ENCODE measurements at places on chromosomes 7 and 10.

DNA sequence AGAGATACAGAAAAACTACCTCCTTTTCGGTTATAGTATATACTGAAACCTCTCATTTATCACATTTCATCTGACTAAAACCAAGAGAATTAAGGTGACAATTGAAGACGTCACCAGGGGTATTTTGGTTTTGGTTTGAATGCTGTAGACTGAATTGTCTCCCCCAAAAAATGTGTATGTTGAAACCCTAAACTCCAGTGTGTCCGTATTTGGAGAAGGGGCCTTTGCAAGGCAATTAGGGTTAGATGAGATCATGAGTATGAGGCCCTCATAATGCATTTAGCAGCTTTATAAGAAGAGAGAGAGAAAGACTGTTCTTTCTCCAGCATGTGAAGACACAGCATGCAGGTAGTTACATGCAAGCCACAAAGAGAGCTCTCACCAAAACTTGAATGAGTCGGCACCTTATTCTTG, 59.5 kb downstream of the CACNA2D1 start:
- DNase-seq = no peak

GRCh38 chr10:63083904-63084689, 49.0 kb upstream of the NRBF2 start:
- peak; percentile 15 for DNase-seq

- DNase-seq = no peak
Measured at GRCh38 chr10:104277785-104278184, 8.8 kb downstream of the GSTO2 start.

DNA sequence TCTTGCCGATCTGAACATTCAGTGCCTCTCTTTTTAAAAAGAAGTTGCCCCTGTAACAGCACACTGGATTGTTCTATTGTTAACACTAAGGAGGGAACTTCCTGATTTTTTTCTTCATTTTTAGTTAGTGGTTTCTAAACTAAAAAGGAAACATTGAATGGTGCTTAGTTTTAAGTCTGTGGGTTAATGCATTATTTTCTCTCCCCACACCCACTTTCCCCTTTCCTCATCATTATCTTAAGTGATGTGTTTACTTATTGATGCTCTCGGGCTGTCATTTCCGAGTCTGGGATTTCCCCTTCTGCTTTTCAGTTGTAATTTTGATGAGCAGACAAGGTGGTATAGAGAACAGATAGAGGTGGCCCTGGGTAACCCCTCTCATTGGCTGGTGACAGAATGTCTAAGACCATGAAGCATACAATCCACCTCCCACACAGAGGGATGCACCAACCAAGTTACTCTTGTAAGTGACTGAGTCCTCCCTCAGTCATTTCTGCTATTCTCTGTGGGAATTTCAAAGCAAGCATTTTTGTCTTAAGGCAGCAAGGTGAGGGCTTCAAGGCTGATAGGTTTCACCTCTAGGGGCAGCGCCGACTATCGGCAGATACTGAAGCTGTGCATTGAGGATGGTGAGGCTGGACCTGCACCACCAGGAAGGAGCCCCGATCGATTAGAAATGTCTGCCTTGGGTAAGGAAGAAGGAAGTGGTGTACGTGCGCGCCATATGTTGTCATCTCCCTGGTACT, 49.5 kb downstream of the CHN2 start:
- DNase-seq = no peak

- no peak for DNase-seq
Measured at GRCh38 chr7:155378959-155379871, 78.7 kb upstream of the EN2 start.

GRCh38 chr10:35770817-35771355, 128.8 kb upstream of the FZD8 start:
- DNase-seq = no peak

DNA sequence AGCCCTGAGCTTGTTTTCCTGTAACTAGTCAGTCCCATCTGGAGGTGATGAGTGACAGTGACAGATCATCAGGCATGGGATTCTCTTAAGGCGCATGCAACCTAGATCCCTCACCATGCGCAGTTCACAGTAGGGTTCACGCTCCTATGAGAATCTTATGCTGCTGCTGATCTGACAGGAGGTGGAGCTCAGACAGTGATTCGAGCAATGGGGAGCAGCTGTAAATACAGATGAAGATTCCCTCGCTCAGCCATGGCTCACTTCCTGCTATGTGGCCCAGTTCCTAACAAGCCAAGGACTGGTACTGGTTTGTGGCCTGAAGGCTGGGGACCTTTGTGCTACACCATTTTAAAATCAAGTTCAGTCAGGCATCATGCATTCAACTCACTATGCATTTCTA, 221.7 kb downstream of the KIAA1217 start:
- DNase-seq = no peak

DNA sequence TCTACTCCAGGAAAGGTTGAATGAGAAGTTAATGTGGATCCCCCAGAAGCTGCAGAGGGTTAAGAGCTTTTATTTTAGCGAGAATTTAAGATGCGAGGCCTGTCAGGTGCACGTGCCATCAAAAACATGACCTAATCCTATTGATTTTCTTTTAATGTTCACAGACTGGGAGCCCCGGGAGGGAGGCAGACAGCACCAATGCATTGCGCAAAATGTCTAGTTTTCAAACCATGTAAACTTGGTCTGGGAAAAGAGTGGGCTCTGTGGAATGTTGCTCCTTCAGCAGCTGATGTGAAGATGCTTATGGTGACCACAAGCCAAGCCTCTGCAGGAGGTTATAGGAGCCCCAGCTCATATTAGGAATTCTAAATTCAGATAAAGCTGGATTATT, 172.0 kb upstream of the ITGB1 start:
- DNase-seq = no peak

DNA sequence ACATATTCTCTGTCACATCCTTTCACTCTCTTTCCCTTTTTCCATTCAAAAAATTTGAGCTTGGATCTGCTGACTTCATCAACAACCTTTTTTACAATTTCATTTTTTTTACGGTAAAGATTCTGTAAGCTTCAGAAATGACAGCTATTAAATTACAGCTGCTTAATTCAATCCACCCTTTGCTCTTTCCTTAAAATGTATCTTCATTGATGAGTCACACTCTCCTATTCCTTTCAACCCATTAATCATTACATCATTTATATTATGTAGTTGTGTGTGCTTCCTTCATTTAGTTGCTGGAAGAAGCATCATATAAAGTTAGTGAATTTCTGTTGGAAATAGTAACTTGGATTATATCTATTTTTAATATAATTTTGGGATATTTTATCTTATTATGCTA, 67.1 kb upstream of the MAGI2 start:
- DNase-seq = no peak

DNA sequence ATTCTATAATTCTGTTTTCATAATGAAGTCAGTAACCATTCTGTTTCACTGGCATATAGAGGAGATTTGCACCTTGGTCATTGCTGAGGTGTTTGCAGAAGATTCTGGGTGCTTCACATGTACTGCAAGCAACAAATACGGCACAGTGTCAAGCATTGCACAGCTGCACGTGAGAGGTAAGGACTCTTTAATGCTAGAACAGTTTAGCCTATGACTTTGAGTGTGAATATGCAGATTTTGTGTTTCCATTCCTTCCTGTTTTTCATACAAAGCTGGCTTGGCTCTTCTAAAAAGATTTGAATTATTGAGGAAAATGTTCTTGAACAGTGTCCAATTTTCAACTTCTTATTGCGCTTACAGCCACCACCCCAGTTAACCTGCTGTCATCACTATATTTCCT, 56.4 kb downstream of the MYPN start:
- no peak for DNase-seq

DNA sequence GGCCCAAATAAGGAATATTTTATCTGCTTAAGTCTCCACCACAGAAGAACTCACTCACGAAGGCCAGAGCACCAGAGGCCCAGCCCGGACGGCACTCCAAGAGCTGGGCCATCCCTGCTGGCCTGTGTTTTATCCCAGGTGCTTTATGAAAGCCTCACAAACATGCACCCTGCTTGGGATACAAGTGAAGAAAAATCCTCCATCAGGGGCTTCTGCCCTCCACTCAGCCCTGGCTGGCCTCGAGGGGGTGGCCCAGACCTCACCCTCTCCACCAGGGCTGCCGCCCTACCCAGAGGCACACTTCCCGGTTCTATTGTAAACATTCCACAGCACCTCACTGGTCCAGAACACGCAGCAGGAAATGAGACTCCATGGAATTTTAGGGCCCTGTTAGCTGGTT, 19.8 kb upstream of the DNAAF5 start:
- DNase-seq = no peak

DNA sequence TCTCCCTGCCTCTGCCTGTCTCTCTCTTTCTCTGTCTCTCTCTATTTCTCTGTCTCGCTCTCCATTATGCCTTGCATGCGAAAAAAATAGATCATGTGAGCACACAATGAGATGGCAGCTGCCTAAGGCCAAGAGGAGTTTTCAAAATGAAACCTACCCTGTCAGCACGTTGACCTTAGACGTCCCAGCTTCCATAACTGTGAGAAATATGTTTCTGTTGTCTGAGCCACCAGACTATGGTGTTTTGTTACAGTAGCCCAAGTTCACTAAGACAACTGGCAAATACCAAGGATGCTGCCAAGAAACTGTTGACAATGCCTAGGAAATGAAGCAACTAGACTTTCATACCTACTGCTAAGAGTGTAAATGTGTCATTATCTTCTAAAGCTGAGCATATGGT, 70.6 kb upstream of the PLXDC2 start:
- no peak for DNase-seq

GRCh38 chr7:97373736-97374135, 256.2 kb downstream of the SDHAF3 start:
- DNase-seq = no peak

DNA sequence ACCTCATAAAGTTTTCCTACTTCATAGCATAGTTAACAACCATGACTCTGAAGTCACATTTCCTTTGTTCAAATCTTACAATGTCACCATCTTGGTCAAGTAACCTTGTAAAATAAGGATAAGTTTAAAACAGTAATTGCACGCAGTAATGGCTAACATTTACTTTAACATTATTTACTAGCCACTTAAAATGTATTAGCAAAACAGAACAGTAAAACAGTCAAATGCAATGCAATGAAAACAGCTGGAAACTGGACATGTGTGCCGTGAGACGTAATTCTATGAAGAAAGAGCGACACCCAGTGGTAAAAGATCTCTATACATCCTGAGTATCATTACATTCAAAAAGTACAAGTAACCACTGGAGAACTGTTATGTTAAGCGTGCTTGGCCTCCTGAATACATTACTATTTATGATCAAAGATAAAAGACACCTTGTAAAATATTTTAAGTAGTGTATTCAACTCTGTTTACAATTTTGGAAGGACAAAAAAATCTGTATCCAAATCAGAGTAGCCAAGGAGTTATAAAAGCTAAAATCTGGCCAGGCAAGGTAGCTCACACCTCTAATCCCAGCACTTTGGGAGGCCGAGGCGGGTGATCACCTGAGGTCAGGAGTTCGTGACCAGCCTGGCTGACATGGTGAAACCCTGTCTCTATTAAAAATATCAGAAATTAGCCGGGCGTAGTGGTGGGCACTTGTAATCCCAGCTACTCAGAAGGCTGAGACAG, 27.2 kb downstream of the ATE1 start:
- DNase-seq = no peak

- no peak for DNase-seq
Measured at GRCh38 chr10:71077796-71078453, 134.4 kb upstream of the UNC5B start.

GRCh38 chr7:16558761-16559302, 32.2 kb downstream of the LRRC72 start:
- no peak for DNase-seq

DNA sequence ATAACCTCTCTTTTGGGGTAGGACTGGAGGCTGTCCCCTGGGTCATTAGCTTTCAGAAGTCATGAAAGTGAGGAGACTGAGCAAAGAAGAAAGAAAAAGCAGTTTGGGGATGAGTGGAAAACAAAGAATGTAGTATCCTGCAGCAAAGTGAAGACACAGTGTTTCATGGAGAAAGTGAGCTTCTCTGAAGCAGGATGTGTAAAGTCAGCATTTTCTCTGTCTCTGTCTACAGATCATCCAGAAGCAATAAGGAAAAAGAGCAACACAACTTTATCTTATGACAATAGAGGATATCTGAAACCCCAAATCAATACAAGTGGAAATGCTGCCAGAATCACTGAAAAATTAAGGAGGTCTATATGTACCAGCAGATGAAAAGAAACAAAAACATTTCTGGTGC, 28.4 kb upstream of the ZNF248 start:
- DNase-seq = no peak

DNA sequence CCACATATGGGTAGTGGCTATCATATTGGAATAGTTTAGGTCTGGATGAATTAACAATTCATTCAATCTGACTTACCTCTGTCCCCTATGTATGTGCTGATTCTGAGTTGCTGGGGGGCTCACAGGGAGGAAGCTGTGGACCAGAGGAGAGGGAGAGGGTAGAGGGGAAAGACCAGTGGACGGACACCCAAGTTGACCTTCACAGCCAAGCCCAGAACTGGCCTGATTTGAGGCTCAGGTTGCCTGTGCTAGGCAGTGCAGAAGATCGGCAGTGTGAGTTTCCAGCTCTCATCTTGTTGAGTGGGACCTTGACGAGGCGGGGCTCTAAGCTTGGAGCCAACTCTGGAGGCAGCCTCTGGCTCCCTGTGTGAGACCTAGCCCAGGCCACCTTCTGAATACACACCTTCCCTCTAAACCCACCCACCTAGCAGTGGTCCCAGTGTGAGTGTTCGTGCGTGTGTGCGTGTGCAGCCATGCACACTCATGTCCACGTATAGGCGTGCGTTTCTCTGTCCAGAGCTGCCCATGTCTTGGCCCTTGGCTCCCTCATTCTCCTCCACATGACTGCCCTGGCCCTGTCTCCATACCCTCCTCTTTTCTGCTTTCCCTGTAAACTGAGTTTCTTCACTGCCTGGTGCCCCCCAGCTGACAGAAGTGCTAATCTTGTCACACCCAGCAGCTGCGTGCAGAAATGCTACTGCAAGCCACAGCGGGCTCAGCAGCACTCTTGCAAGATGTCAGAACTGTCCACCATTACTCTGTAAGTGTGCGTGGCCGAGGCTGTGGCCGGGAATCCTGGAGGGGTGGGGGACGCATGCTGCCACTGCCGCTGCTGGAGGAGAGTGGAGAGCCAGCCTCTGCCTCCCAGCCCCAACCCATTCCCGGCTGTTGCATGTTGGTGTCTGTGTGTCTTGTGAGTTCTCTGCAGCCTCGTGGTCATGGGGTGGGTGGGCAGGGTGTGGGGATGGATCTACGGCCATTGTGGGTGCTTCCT, 47.6 kb downstream of the ADCYAP1R1 start:
- no peak for DNase-seq

DNA sequence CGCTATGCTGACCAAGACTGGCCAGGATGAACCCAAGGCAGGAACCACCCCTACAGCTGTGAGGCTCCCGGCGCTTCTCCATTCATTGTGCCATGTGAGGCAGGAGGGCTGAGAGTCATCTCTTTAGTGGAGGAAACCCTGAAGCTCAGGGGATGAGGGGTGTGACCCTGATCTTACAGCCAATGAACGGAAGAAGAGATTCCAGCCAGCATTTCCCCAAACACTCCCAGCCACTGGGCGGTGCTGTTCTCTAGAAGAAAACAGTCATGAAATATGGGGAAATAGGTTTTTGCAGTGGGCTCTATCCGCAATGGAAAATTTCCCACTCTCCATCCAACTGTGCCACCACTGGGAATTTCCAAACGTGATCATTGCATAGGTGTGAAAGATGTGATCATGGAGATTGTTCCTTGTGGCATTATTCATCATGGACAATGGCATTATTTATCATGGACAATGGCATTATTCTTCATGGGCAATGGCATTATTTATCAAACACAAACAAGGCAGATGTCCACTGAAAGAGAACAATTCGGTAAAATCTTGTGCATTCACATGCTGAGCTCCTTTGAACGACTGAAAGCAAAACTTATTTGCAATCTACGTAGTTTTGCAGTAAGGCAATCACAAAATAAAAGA, 14.0 kb upstream of the SLC18A2 start:
- DNase-seq = no peak

- no peak for DNase-seq
Measured at GRCh38 chr7:144873316-144873845, 37.5 kb upstream of the TPK1 start.
